ENCODE measurements at places on chromosomes 2 and 18.

- DNase-seq = no peak
Measured at GRCh38 chr2:120858361-120859106, 122.9 kb downstream of the GLI2 start.

GRCh38 chr2:20467789-20468548 is 21.1 kb downstream of the RHOB start:
- no peak for DNase-seq

DNA sequence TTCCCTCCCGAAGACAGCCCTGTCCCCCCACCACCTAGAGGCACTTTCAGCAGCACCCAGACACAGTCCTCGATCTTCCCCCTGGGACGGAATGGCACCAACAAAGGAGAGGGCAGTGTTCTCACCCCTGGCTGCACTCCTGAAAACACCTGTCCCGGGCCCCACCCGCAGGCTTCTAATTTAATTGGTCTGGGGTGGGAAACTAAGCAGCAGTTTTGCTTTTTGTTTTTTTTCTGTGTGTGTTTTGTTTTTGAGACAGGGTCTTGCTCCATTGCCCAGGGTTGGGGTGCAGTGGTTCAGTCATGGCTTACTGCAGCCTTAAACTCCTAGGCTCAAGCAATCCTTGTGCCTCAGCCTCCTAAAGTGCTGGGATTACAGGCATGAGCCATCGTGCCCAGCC is 38.4 kb upstream of the REL start:
- no peak for DNase-seq

DNA sequence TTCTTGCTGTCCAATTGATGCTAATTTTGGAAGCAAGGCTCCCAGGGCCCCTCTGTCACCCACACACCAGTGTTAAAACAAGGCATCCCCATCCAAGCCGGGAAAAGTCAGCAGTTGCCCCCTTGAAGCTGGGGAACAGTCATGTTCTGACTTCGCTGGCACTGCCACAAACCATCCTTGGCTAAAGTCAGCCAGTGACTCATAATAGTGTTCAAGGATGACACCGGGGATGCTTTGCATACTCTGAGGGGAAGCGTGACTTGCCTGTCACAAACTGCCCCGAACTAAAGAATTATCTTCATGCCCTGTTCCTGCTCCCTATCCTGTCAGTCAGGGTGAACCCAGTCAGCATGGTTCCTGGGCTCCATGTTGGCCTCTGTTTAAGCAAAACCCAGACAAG is 37.0 kb downstream of the TGFA start:
- DNase-seq = no peak

- DNase-seq = no peak
Measured at GRCh38 chr2:218400167-218400929, 680 bp downstream of the CTDSP1 start.

DNA sequence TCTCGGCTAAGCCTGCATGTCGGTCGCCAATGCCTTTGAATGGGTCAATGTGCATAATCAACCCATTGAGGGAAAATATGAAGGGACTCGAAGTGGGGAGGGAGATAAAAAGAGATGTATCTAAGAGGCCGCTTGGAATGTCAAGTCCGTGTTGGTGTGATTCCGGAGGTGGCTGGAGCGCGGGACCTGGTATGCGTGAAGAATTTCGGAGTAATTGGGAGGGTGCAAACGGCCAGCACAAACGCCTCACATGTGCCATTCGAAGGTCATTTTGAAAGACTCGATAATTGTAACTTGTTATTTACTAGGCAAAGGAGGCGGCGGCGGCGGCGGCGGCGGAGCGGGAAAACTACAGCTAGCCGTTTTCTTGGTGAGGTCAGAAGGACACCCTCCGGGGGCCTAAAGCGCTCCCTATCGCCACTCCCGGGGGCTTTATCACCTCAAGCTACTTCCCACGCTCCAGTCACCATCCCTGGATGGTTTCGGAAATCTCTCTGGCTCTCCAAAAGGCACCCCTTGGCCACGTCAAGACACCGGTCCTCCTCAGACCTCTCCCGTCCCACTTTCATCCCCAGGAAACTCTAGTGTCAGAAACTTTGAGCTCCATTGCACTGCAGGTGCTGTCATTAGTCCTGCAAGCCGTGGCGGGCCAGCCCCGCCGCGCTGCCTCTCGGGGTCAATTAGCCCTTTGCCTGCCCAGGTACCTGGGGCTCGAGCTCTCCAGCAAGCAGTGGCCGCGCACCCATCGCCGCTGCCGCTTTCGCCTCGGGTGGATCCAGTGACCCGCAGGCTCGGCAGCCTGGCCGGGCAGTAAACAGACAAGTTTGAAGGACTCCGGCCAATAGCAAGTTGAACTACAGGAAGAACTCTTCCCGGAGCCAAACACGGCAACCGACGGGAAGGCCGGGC is 1.5 kb downstream of the ERBB4 start:
- no peak for DNase-seq

Data from activated CD8-positive, alpha-beta memory T cell treated with anti-CD3 and anti-CD28 coated beads for 1 hour (primary cell).